Right ventricle myocardium superior (tissue), 1 donor: ENCODE measurements at places on chromosomes 3 and 15. TPM values are rescaled to one million over a fixed set of nuclear protein-coding genes. Genes with fewer than 3 reads are reported as not detected.

The ANKRD63 gene
- total RNA-seq = 0.65 TPM

The GHSR gene
- not detected for total RNA-seq

The LPP gene
- total RNA-seq = 92.9 TPM

The ALDH1A2 gene
- total RNA-seq = 9.7 TPM

The SLCO2A1 gene
- 8.3 TPM for total RNA-seq

The FAM3D gene
- total RNA-seq = not detected

The IGSF10 gene
- total RNA-seq = 2.6 TPM

The GOLGA8G gene
- not detected for total RNA-seq

The C3orf62 gene
- total RNA-seq = 2.6 TPM
